Suppressor macrophage treated with lipopolysaccharide for 1 hour (primary cell): ENCODE measurements at places on chromosomes 12 and 14.

- DNase-seq, result peak; percentile 80
Measured at GRCh38 chr12:111056618-111057521, 136.5 kb upstream of the MYL2 start.

- DNase-seq, result no peak
Measured at GRCh38 chr14:105974902-105975301, 448.5 kb downstream of the TMEM121 start.

DNA sequence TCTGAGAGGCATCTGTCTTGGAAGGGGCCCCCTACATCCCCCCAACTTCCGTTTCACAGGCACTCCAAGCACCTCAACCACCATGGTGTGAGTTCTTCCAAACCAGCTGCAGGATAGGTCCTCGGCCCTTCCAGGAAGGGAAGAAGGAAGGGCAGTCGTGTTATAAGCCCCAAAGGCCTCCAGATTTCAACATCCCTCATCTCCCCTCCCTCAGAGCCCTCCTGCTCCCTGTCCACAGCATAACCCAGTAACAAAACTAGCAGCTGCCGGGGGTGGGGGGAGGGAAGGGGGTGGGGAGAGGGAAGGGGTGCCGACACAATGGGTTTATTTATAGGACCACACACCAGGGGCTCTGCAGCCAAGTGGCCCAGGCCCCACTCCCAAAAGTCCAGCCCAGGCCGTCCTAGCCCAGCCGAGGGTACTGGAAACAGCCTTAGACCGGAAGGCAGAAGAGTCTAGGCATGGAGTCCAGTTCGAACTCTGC is 18.3 kb downstream of the NCKAP5L start:
- no peak for DNase-seq

GRCh38 chr14:61308198-61308597 is 13.2 kb upstream of the PRKCH start:
- no peak for DNase-seq

DNA sequence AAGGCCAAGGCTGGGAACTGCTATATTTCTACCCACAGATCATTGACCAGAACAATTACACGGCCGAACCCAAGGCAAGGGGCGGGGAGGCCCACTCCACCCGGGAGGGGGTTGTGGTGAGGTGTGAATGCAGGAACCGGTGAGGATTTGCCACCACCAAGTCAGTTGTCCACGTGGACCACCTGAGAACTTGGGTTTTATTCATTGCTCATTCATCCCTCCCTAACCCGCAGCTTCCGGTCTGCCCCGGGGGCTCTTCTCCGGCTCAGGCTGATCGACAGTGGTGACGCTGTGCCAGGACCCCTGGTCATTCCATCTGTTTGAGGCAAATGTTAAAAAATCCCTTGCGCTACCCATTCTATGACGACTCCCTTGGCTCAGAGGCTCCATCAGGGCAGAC is 127.7 kb upstream of the RTL1 start:
- no peak for DNase-seq

DNA sequence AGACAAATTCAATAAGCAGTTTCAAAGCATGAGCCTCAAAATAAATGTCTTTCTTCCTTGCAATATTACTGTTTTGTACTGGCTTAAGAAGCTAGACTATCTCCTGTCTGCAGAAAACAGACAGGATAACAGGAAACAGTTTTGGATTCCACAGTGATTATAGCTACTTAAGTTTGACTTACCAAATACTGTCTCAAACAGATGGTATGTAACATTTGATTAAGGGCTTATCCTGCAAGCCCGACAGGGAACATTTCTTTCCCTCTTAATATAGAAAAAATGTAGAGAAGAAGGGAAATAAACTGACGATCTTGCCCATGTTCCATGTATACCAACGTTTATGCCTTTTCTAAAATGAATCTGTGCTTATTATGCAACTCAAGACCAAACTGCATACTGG is 179.9 kb upstream of the EEA1 start:
- DNase-seq, result no peak

GRCh38 chr14:99413172-99413571 is 67.5 kb downstream of the SETD3 start:
- no peak for DNase-seq

DNA sequence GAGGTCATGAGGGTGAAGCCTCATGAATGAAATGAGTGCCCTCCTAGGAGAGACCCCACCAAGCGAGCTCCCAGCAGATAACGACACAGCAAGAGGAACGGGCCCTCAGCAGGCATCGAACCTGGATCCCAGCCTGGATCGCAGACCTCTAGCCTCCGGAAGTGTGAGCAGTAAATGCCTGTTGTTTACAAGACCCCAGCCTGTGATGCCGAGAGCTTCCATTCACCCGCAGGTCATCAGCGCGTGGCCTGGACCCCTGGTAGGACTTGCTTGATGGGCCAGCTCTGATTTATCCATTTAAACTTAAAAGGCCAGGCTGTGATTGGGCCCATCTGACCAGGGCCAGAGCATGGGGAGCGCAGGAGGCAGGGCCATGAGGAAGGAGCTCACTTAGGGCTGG is 7.0 kb downstream of the TMEM179 start:
- DNase-seq, result no peak

DNA sequence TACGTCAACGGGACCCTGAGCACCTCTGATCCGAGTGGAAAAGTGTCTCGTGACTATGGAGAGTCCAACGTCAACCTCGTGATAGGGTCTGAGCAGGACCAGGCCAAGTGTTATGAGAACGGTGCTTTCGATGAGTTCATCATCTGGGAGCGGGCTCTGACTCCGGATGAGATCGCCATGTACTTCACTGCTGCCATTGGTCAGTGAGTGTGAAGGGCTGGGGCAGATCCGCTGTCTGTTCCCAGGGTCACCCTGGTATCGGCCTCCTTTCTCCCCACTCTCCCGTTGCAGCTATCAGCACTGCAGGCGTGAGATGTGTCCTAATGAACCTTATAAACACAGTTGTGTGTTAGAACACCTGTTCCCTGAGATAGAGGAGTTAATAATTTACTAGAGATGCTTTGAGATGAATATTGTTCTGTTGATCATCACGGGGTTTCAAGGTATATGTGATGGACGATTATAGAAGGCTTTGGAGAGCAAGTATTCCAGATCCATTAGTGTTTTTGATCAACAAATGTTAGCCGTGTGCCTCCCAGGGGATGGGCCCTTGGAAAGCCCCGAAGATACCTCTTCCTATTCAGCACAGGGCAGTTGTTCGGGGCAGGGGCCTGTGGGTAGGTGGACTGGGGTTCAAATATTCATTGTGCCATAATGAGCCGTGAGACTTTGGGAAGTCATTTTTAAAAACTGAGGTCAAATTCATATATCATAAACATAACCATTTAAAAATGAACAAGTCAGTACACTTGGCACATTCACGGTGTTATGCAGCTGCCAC is 33.6 kb downstream of the ADGRD1 start:
- DNase-seq, result no peak
